ENCODE measurements at places on chromosomes 7 and 10. TPM values are rescaled to one million over a fixed set of nuclear protein-coding genes. Genes with fewer than 3 reads are reported as not detected.

The IDI2 gene
- not detected for total RNA-seq

The HMX3 gene
- total RNA-seq: not detected

The GPR26 gene
- total RNA-seq: not detected

The SAMD9 gene
- total RNA-seq: 5.9 TPM

The ASAH2 gene
- 3.3 TPM for total RNA-seq

The FGFR2 gene
- 0.45 TPM for total RNA-seq

The DOCK1 gene
- 25.8 TPM for total RNA-seq

The PDE1C gene
- 3.3 TPM for total RNA-seq

The CPA2 gene
- total RNA-seq: not detected

The ZNF804B gene
- total RNA-seq: not detected

The TRPV5 gene
- not detected for total RNA-seq

The FAM170B gene
- not detected for total RNA-seq

The EGR2 gene
- 0.26 TPM for total RNA-seq

The TFPI2 gene
- 246 TPM for total RNA-seq

The SPDYE9 gene
- total RNA-seq: not detected

All from A549 treated with ZK216348 at 1 μM for 4 hours (cell line).